ENCODE measurements at places on chromosomes 5 and 9.

DNA sequence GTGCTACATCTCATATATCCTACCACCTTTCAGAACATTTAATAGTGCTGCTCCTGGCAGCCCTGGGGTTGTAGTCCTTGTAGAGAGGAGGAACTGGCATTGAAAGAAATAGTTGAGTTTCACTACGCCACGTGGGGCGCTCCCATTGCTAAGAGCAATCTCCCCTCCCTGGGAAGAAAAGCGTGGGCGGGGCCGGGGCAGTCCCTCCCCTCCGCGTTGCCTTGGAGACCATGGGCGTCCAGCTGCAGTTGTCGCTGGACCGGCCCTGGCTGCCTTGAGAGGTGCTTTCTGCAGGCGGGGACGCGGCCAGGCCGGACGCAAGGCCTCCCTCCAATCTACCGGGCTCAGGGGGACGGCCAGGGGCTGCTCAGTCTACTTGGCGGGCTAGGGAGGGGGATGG is 368 bp upstream of the CCDC180 start:
- DNase-seq: peak; percentile 52

DNA sequence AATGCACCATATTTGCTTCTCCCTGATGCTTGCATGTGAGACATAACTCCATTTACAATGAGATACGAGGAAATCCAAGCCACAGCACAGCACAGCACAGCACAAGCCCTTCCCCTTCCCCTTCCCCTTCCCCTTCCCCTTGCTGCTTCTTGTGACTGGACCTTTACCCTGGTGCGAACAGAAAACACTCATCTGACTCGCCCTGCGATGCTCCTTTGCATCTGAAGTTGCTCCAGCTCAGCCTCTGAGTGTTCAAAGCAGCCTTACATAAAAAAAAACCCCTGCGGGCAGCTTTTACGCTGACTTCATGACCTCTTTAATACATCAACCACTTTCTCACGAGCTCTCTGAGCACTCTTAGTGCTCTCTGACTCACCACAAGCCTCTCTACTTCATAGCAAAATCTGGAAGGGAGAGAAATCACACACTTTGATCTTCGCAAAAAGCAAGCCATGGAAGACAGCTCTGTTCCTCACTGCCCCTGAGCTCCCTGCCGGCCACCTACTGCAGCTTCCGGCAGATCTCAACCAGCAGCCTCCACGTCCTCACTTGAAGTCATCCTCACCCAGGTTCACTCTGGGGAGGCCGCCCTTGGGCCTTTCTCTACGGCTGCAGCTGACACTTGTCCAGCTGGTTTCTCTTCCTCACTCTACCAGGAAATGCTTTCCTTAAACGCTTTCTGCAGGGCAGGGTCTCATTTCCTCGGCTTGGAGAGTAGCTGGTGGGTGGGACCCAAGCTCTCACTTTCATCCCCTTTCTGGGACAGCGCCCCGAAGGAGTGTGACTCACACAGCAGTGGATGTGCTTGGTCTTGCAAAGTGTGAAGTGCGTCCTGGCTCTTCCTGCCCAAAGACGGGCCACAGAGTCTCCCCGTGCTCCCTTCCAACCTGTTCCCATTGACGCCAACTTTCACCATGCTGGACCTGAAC is 5.3 kb downstream of the SLC34A1 start:
- DNase-seq: peak; percentile 71

GRCh38 chr5:82234885-82235284 is 43.3 kb downstream of the RPS23 start:
- no peak for DNase-seq

GRCh38 chr9:35685506-35685905 is 4.2 kb downstream of the TPM2 start:
- DNase-seq: no peak

DNA sequence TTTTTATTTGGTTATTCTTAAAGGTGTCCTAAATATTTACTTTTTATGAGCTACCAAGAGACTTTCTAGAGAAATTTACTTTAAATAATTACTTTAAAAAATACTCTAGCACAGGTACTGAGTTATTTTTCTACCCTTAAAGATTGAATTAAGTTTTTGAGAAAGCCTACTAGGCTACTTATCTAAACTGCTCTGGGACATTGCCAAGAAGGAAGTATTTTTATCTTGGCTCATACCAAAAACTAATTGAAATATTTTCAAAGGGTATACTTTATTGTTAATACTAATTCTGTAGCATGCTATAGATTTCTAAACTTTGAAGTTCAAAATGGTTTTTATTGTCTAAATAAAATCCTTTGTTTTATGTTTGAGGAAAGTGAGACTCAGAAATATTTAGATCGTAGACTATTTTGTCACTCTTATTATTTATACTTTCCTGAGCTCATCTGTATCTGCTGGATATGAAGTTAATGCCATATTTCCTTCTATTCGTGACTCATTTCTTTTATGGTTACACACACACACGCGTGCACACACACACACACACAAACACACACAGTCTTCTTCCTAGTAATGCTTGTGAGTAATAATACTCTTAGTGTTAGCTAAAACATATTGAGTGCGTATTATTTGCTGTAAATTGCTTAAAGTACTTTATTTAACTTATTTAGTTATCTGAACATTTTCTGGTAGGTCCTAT is 89.5 kb downstream of the MAN2A1 start:
- no peak for DNase-seq

All from non-pigmented ciliary epithelial cell (primary cell).